Dermis microvascular lymphatic vessel endothelial cell (primary cell): ENCODE measurements at places on chromosomes 11 and 22. TPM values are rescaled to one million over a fixed set of nuclear protein-coding genes. Genes with fewer than 3 reads are reported as not detected.

OR8G1 gene
- under 0.01 TPM in 1 of 2 replicates, not detected in the other for total RNA-seq

P4HA3 gene
- 48.3 and 77.2 TPM in 2 replicates for total RNA-seq

NPAS4 gene
- not detected in 2 replicates for total RNA-seq

SERHL2 gene
- 2.6 and 3.8 TPM in 2 replicates for total RNA-seq

TTC36 gene
- total RNA-seq = 0.64 and 0.76 TPM in 2 replicates

MS4A8 gene
- not detected in 2 replicates for total RNA-seq

- peak; percentile 93 for DNase-seq
Measured at GRCh38 chr11:11977206-11977938, 31.1 kb downstream of the DKK3 start.

DNA sequence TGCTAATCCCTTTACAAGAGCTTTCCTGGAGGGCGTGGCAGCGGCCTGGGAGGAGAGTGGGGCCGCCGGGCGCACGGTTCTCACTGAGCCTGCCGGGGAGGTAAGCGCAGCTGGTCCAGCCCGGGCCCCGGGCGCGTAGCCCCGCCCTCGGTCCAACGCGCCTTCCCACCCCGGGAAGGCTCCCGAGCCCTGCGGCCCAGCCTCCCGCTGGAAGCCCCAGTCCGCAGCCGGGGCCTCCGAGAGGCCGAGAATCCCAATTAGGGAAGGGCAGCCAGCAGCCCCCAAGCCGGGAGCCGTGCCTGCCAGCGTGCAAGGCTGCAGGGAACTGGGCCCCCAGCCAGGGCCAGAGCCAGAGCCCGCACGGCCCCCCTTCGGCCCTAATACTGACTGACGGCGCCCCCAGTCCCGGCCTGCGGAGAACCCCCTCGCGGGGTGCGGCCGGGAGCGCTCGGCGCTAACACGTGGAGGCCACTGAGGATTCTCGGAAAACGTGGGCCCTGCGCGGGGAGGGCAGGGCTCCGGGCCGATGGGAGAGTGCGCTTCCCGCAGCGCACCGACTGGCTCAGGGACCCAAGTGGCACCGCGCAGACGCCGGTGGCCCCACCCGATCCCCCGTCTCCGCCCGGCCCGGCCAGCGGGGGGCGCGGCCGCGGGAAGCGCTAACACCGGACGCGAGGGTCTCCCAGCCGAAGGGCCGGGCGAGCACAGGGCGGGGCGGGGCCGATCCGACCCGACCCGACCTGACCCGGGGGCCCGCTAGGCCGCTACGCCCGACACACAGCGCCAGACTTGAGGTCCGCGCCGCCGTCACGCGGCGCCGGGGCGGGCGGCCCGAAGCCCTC lies 5.7 kb downstream of the ZFTA start:
- peak; percentile 38 for DNase-seq

- DNase-seq = peak; percentile 62
Measured at GRCh38 chr22:32558681-32559355, 84.2 kb downstream of the FBXO7 start.

- DNase-seq = no peak
Measured at GRCh38 chr11:33533386-33534052, 167.1 kb downstream of the C11orf91 start.

GRCh38 chr11:18309691-18310090 lies 12.2 kb downstream of the HPS5 start:
- no peak for DNase-seq

DNA sequence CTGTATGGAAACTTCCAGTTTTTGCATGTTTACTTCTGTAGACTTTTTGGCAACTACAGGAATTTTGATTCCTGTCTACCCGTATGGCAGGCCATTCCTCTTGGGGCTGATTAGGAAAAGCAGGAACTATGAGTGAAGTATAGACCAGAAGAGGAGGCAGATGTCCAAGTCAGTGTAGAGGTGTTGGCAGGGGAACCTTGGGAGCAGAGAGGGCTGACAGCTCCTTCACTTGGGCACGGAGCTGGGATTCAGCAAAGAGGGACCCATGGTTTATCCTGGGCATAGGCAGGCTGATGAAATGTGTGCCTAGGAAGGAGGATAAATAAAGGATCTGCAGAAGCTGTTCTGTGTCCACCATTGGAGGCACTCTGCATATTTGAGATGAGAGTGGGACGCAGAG lies 33.1 kb downstream of the TREH start:
- no peak for DNase-seq

- no peak for DNase-seq
Measured at GRCh38 chr22:49262167-49262566, 565.5 kb downstream of the BRD1 start.

DNA sequence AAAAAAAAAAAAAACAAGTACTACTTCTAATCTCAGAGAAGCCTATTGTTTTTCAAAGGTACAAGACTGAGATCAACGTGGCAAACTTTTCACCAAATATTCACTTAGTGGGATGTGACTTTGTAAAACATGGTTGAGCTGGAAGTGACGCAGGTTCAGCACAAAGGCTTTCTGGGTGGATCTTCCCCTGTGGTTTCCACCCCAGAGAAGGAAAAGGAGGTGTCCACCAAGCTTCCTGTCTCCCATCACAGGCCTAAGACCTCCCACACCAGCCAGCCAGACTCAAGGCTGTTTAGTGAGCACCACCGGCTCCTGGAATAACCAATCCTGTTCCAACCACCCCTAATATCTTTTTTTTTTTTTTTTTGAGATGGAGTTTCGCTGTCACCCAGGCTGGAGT lies 5.7 kb downstream of the TMEM184B start:
- peak; percentile 77 for DNase-seq

DNA sequence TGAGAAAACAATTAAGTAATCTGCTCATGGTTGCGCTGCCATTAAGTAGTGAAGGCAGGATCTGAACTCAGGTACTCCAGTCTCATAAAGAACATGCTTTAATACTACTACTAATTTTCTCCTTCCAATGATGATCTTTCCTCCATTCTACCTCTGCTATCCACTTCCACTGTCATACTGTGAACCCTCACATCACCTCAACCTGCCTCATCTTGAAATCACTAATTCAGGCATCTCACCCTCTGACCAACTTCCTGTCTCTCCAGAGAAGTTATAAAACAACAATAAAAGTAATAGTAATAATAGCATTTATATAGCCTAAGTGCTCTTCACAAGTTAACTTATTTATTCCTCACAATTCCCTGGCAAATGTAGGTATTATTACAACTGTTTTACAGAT lies 57.1 kb upstream of the PSMA1 start:
- no peak for DNase-seq

DNA sequence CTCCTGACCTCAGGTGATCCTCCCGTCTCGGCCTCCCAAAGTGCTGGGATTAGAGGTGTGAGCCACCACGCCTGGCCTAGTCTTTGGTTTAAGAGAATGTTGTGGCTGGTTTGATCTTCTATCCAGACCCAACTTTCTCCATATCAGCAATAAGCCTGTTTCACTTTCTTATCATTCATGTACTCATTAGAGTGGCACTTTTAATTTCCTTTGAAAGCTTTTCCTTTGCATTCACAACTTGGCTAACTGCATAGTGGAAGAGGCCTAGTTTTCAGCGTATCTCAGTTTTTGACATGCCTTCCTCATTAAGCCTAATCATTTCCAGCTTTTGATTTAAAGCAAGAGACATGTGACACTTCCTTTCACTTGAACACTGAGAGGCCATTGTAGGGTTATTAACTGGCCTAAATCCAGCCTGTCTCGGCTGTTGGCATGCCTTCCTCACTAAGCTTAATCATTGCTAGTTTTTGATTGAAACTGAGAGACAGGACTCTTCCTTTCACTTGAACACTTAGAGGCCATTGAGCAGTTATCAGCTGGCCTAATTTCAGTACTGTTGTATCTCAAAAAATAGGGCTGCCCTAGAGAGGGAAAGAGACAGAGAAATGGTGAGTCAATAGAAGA lies 13.1 kb upstream of the RPL3 start:
- no peak for DNase-seq

GRCh38 chr22:49632199-49633009 lies 195.3 kb downstream of the BRD1 start:
- DNase-seq = peak; percentile 12

GRCh38 chr11:67371189-67371910 lies 2.0 kb downstream of the CLCF1 start:
- DNase-seq = peak; percentile 54

- DNase-seq = no peak
Measured at GRCh38 chr22:46063846-46064227, 86.5 kb upstream of the PPARA start.

DNA sequence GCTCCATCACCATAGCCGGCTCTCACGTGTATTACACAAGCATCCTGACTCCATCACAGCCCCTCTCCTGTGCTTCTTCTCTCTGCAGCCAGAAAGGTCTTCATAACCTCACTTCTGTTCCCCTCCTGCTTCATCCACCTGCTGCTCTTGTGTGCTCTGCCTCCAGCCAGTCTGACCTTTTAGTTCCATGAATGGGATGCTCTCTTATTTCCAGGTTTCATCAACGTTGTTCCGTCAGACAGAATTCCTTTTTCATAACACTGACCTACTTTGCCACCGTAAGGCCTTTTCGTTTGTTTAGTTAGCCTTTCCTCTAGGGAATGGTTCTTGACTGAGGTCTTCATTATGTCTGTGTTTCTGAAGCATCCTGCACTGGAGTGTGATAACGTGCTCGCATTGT lies 18.8 kb downstream of the GRAMD1B start:
- DNase-seq = no peak

DNA sequence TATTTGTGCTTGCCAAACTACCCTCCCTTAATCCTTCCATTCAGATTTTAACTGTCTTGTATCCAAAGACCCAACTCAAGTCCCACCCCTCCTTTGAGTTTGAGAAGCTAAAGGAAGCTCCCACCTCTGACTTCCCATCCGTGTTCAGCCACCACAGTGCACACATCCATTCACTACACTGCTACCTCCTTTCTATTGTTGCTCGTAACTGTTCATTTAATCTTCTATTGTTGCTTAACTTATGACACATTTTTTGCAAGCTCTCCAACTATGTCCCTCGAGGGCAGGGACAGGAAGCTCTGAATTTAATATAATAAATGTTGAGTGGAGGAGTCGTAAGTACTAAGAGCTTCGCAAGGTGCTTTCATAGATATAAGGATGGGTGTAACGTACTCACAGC lies 10.4 kb downstream of the LARGE1 start:
- no peak for DNase-seq

DNA sequence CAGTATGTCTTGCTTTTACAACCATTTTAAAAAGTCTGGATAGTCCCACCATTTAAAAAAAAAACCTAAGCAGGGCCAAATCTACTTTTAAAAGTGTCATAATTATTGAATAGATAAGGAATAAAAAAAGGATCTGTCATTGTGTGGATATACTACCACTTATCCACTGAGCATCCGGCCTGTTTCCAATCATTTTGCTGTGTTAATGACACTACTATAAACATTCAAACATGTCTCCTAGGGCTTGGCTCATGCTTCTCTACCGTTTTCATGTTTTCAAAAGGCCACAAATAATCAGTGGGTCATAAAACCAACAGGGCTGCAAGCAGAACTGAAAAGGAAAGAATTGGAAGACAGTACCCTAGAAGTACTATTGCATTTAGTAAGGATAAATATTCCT lies 12.5 kb upstream of the C22orf39 start:
- no peak for DNase-seq

- DNase-seq = no peak
Measured at GRCh38 chr11:116030697-116031331, 526.6 kb upstream of the CADM1 start.

- DNase-seq = no peak
Measured at GRCh38 chr11:115198321-115198741, 305.9 kb downstream of the CADM1 start.

DNA sequence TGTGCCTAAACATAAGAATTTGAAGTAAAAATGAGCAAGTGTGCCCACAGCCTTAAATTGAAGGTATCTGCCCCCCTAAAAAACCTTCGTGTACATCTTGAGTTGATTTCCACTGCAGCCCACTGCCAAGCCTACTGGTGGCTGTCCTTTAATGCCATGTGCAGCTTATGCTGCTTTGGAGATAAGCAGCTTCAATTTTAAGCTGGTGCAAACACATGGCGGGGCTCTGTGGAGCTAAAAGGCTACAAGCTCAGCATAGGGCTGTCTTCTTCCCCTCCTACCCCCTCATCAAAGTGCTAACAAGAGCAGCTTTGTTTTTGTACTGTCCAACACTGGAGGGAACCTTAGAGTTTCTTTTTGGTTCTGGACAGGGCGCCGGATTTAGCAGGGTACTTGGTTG lies 128.5 kb upstream of the LMO1 start:
- DNase-seq = no peak

- no peak for DNase-seq
Measured at GRCh38 chr11:64539711-64540427, 51.2 kb upstream of the SLC22A12 start.

DNA sequence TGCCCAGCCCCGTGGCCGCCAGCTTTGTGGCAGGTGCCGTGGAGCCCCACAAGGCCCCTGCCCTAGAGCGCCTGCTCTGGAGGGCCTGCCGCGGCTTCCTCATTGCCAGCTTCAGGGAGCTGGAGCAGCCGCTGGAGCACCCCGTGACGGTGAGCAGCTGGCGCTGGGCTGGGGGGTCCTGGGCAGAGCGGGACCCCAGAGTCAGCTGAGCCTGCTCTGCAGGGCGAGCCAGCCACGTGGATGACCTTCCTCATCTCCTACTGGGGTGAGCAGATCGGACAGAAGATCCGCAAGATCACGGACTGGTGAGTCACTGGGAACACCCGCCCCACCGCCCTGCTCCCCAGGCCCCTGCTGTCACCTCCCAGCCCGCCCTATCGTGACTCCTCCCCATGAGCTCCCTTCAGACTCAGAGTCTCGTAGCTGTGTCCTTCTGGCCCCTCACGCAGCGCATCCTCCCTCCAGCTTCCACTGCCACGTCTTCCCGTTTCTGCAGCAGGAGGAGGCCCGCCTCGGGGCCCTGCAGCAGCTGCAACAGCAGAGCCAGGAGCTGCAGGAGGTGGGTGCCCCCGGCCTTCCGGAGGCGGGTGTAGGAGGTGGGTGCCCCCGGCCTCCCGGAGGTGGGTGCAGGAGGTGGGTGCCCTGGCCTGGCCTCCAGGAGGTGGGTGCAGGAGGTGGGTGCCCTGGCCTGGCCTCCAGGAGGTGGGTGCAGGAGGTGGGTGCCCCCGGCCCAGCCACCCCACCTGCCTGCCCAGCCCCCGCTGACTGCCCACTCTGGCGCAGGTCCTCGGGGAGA lies 4.7 kb downstream of the TCIRG1 start:
- DNase-seq = no peak

- DNase-seq = no peak
Measured at GRCh38 chr11:102184269-102184987, 74.2 kb downstream of the YAP1 start.

GRCh38 chr22:24184057-24184798 lies 2.9 kb downstream of the SUSD2 start:
- no peak for DNase-seq

DNA sequence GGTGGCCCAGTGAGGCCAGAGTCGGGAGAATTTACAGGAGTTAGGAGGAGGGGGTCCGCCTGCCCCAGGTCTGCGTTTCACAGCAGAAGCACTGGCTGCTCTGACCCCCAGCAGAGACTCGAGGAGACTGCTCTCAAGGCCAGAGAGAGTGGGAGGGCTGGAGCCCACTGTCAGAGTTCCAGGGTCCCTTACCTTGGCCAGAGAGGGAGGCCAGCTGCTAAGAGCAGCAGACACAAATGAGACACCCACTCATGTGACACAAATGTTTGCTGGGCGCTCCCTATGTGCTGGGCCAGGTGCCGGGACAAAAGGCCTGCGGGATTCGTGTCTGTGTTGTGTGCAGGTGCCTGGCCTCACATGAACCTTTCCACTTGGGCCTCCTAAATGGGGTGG lies 2.8 kb upstream of the TNFRSF13C start:
- no peak for DNase-seq
